ENCODE measurements at places on chromosomes 16 and 17.

DNA sequence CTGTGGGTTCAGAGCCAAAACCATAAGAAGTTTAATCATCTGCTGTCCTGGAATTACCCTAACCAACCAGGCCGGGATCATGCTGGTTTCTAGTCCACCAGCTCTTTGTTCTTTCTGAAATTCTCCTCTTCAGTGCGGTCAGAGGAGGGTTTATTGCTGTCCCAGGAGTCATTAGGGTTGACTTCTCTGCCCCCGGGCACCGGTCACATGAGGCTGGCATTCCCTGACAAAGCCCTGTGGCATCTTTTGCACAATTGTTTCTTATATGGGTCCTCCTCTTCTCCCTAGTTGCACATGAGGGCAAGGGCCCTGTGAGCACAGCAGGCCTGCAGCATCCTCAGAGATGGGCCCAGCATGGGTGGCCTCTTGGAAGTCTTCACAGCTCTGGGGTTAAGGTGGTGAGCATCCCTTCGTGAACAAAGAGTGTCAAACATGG, 243.9 kb downstream of the IRF8 start:
- peaks cover 5% of the 10 kb centered on the region for H3K27me3 ChIP-seq
- H3K4me3 ChIP-seq, result no peak overlapping the region
- H3K36me3 ChIP-seq, result no peaks in the 10 kb centered on the region

- peaks cover 4% of the 10 kb centered on the region for H3K36me3 ChIP-seq
- H3K4me3 ChIP-seq, result no peak overlapping the region
- no peak for DNase-seq
Observed at GRCh38 chr17:21199856-21200255, 14.1 kb downstream of the TMEM11 start.

- H3K27ac ChIP-seq, result no peak overlapping the region
- no peak overlapping the region for H3K4me3 ChIP-seq
- H3K4me1 ChIP-seq, result no peaks in the 10 kb centered on the region
- no peak for DNase-seq
- H3K36me3 ChIP-seq, result no peaks in the 10 kb centered on the region
- peaks cover 4% of the 10 kb centered on the region for H3K27me3 ChIP-seq
Observed at GRCh38 chr17:57133486-57133885, 48.4 kb downstream of the AKAP1 start.

DNA sequence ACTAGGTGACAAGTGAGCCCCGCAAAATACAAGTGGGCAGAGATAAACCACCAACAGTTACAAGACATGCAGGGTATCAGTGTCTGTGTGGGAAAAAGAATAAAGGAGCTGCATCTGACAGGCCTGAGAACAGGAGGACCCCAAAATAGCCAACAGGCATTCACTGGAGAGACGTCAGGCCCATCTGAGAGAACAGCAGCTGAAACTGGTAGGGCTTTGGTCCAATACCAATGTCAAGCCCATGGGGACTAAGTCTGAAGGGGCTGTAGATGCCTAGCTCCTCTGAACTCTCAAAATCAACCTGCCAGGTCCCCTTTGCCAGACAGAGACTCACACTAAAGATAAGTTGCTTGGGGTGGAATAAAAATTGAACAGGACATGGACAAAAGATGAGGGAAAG, 30.5 kb upstream of the TANC2 start:
- no peak overlapping the region for H3K4me3 ChIP-seq
- H3K4me1 ChIP-seq, result no peaks in the 10 kb centered on the region
- no peaks in the 10 kb centered on the region for H3K36me3 ChIP-seq
- DNase-seq, result no peak
- H3K27ac ChIP-seq, result no peak overlapping the region
- peaks cover 2% of the 10 kb centered on the region for H3K27me3 ChIP-seq

GRCh38 chr16:79055251-79055970, 545.1 kb downstream of the MAF start:
- H3K27ac ChIP-seq, result no peak overlapping the region
- peaks cover 14% of the 10 kb centered on the region for H3K4me1 ChIP-seq
- no peaks in the 10 kb centered on the region for H3K36me3 ChIP-seq
- DNase-seq, result no peak

DNA sequence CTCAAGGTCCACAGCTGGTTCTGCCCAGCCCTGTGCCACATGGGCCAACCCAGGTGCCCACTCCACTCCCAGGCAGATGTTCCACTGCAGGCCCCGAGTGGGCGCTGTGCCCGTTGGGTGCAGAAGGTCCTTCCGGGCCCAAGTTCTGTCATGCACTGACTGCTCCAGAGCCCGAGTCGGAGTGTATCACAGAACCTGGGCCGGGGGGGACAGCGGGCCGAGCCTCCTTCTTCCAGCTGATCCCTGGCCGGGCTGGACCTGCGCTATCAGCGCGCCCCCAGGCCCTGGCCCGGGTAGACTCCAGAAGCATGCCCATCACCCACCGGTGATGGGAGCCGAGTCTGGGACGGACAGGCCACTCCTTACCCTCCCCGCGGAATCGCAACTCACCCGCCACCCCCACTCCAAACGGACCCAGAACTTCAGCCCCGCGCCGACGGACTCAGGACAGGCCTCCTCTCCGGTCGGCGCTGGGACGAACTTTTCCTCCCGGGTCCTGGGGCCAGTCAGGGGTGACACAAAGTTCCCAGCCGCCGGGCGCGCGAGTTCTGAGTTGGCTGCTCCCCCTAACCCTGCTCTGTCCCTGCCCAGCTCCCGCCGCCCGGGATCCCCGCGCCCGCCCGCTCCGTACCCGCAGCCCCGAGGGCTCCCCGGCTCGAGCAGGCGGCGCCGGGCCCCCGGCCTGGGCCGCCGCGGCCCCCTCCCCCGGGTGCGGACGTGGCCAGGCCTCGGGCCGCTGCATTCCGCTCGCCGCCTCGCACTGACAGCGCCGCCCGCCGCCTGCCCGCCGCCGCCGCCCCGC, at the start of gene COPZ2:
TSS of gene COPZ2 (minus strand) at position 762 of the 802 bp plus-strand sequence. CDS start at position 742, 20 bp downstream.
- H3K36me3 ChIP-seq, result peaks cover 3% of the 10 kb centered on the region
- H3K4me1 ChIP-seq, result peaks cover 19% of the 10 kb centered on the region
- DNase-seq, result peak; percentile 64

DNA sequence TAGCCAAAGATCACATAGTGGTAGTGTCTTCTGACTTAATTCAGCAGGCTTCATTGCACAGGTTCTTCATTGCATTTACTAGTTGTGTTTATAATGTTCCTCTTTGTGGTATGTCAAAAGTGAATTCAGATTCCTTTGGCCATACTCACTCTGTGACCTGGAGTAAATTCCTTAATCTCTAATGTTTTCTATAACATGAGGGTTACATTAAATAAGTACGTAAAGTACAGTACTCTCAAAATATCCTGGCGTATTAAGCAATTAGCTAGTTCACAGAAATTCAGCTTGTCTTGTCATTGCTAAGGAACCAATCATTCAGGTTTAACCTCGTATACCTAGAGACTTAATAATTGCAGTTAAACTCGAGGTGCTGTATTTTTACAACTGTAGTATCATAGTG, 4.2 kb downstream of the RPS6KB1 start:
- peaks cover 48% of the 10 kb centered on the region for H3K4me1 ChIP-seq
- H3K36me3 ChIP-seq, result no peaks in the 10 kb centered on the region
- no peak overlapping the region for H3K27ac ChIP-seq
- peaks cover 3% of the 10 kb centered on the region for H3K27me3 ChIP-seq

GRCh38 chr16:80809366-80809765, 5.0 kb upstream of the CDYL2 start:
- H3K4me1 ChIP-seq, result no peaks in the 10 kb centered on the region
- peaks cover 2% of the 10 kb centered on the region for H3K27me3 ChIP-seq
- no peak overlapping the region for H3K27ac ChIP-seq
- no peaks in the 10 kb centered on the region for H3K36me3 ChIP-seq
- no peak for DNase-seq

DNA sequence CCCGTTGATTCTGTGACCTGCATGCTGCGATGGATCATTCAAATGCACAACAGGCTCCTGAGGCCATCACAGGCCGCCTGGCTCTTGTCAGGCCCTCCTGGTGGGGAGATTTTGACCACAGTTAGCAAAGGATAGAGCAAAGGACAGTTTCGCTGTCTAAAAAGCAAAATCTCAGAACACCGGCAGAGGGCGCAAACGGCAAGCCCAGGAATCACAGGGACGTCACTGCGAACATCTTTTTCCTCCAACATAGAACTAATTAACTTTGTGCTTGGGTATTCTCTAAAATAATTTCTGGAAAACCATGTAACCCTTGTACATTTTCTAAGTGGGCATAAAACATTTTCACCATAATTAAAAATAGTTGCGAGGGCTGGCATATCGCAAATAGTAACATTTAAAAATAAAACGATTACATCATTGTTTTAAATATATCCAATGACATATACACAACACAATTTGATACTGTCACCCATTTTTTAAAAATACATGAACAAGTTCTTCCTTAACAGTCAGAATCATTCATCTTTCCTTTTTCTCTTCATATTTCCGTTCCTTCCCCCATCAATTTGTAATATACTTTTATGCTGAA, 19.7 kb upstream of the SLC47A1 start:
- DNase-seq, result peak; percentile 56
- H3K27me3 ChIP-seq, result no peaks in the 10 kb centered on the region
- no peak overlapping the region for H3K27ac ChIP-seq
- no peaks in the 10 kb centered on the region for H3K36me3 ChIP-seq
- H3K4me3 ChIP-seq, result no peak overlapping the region

GRCh38 chr17:7717756-7718350, 309 bp downstream of the DNAH2 start:
- peaks cover 7% of the 10 kb centered on the region for H3K4me1 ChIP-seq
- no peak overlapping the region for H3K27ac ChIP-seq
- peaks cover 22% of the 10 kb centered on the region for H3K27me3 ChIP-seq
- H3K36me3 ChIP-seq, result no peaks in the 10 kb centered on the region
- H3K4me3 ChIP-seq, result no peak overlapping the region
- DNase-seq, result no peak

DNA sequence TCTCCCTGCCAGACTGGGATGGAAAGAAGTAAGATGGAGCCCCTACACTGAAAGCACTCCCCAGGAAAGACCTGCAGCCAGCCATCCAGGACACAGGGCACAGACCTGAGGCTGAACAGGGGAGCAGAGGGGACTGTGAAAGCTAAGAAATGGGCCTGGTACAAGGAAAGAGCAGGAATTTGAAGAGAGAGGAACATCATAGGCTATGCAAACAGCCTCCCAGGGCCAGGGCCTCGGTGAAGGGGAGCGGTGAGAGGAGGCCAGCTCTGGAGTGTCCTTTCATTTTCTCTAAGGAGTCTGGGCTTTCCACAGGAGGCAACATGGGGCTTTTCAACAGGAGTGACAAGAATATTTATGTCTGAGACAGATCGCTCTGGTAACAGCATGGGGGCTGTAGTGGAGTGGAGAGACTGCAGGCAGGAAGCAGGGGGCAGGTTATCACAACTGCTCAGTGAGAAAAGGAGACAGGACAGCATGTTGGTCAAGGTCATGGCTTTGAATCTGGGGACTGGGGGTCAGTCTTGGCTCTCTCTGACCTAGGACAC, 50.1 kb downstream of the TOM1L2 start:
- no peak for DNase-seq
- H3K36me3 ChIP-seq, result no peaks in the 10 kb centered on the region
- no peaks in the 10 kb centered on the region for H3K27me3 ChIP-seq
- H3K4me3 ChIP-seq, result no peak overlapping the region
- peaks cover 13% of the 10 kb centered on the region for H3K4me1 ChIP-seq

DNA sequence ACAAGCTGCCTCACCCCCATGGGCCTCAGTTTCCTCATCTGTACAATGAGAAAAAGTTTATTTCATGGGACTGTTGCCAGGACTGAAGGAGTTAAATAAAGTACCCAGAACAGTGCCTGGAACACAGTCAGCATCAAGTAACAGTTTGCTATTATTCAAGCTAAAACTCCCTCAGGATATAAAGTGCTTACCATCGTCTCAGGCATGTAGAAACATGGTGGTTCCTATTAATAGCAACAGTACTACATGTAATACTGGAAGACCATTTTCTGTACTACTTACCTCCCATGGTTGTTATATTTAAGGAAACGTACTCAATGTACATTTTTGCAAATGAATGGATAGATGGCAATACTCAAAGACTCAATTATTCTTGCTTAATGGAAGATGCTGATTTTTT, 93.4 kb downstream of the NCOR1 start:
- H3K27ac ChIP-seq, result no peak overlapping the region
- H3K4me1 ChIP-seq, result peaks cover 21% of the 10 kb centered on the region
- DNase-seq, result no peak
- H3K36me3 ChIP-seq, result peaks cover 12% of the 10 kb centered on the region
- no peak overlapping the region for H3K4me3 ChIP-seq

- H3K36me3 ChIP-seq, result peaks cover 10% of the 10 kb centered on the region
- no peak overlapping the region for H3K27ac ChIP-seq
- DNase-seq, result no peak
- H3K4me1 ChIP-seq, result no peaks in the 10 kb centered on the region
Observed at GRCh38 chr16:78386557-78387324, 287.3 kb downstream of the WWOX start.

GRCh38 chr16:84303023-84303422, 8.3 kb downstream of the WFDC1 start:
- no peaks in the 10 kb centered on the region for H3K4me1 ChIP-seq
- H3K36me3 ChIP-seq, result no peaks in the 10 kb centered on the region
- H3K4me3 ChIP-seq, result no peak overlapping the region

- DNase-seq, result peak; percentile 68
- H3K4me1 ChIP-seq, result peaks cover 27% of the 10 kb centered on the region
- no peaks in the 10 kb centered on the region for H3K36me3 ChIP-seq
- H3K27me3 ChIP-seq, result peaks cover 2% of the 10 kb centered on the region
Observed at GRCh38 chr17:79732804-79733691, 2.3 kb downstream of the ENPP7 start.

DNA sequence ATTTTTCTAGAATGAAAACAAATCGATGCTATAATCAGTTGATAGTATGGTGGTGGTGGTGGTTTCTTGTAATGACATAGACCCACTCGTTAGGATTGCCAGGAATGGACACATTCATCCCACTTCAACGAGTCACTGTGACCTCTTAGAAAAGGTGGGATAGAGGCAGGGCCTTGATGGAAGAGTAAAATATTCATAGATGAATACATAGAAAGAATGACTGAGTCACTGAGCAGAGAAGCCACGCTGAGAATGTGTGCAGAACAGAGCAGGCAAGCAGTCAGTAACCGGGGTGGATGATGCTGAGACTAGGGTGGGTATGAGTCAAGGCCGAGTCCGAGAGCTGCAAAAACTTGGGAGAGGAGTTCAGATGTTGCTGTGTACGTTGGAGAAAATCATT, 129.9 kb downstream of the PITPNC1 start:
- no peak overlapping the region for H3K27ac ChIP-seq
- peaks cover 9% of the 10 kb centered on the region for H3K36me3 ChIP-seq
- H3K4me1 ChIP-seq, result peaks cover 77% of the 10 kb centered on the region
- H3K4me3 ChIP-seq, result no peak overlapping the region

GRCh38 chr16:26177438-26177837, 485.7 kb downstream of the HS3ST4 start:
- H3K4me1 ChIP-seq, result no peaks in the 10 kb centered on the region
- no peak overlapping the region for H3K27ac ChIP-seq
- no peak overlapping the region for H3K4me3 ChIP-seq
- DNase-seq, result no peak
- H3K27me3 ChIP-seq, result peaks cover 3% of the 10 kb centered on the region
- H3K36me3 ChIP-seq, result no peaks in the 10 kb centered on the region

- H3K27ac ChIP-seq, result no peak overlapping the region
- DNase-seq, result no peak
- peaks cover 9% of the 10 kb centered on the region for H3K27me3 ChIP-seq
- H3K4me1 ChIP-seq, result no peaks in the 10 kb centered on the region
Observed at GRCh38 chr16:27980919-27981700, 82.4 kb downstream of the GSG1L start.

- H3K36me3 ChIP-seq, result no peaks in the 10 kb centered on the region
- H3K4me3 ChIP-seq, result peak overlapping the region; percentile 78
- peaks cover 16% of the 10 kb centered on the region for H3K27me3 ChIP-seq
- DNase-seq, result peak; percentile 76
- peak overlapping the region; percentile 95 for H3K27ac ChIP-seq
Observed at GRCh38 chr17:82228278-82228841, 482 bp upstream of the SLC16A3 start.

GRCh38 chr17:44772308-44773045, 13.7 kb downstream of the ADAM11 start:
- DNase-seq, result no peak
- H3K27me3 ChIP-seq, result no peaks in the 10 kb centered on the region
- no peaks in the 10 kb centered on the region for H3K36me3 ChIP-seq
- H3K27ac ChIP-seq, result no peak overlapping the region
- H3K4me3 ChIP-seq, result no peak overlapping the region
- H3K4me1 ChIP-seq, result peaks cover 13% of the 10 kb centered on the region

Data from immature natural killer cell (primary cell).